ENCODE measurements at places on chromosomes 12 and 14. TPM values are rescaled to one million over a fixed set of nuclear protein-coding genes. Genes with fewer than 3 reads are reported as not detected.

DNA sequence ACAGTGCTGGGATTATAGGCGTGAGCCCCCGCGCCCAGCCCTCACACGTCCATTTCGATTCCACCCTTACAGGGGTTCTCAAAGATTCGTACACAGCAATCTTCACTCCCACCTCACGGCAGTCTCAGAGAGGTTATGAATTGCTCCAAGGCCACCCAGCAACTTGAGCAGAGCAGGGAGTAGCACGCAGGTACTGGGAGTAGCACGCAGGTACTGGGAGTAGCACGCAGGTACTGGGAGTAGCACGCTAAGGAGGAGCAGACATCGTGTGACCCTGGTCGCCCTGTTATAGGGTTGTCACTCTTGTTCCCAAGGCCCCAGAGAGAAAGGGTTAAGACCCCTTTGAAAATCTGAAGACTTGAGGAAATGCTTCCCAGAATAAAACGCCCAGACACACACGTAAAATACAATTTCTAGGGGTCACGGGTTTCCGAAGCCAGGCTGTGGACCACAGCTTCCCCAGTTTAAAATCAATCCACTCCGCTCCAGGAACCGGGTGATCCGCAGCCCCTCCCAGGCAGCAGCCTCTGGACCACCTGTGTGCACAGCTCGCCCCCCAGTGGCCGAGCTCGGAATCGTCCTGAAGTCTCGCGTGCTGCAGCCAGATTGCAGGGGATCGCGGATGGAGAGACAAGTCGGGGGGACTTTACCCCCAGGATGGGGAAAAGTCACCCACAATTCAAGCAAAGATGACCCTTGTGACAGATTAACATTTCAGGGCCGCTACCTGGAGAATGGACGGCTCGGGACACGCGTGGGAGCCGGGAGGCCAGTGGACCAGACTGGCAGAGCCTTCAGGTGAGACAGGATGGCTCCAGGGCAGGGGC lies 92.0 kb downstream of the SCARB1 start:
- peak; percentile 63 for DNase-seq

- DNase-seq: peak; percentile 10
Measured at GRCh38 chr14:99436247-99437180, 44.1 kb downstream of the SETD3 start.

- DNase-seq: peak; percentile 9
Measured at GRCh38 chr14:69012256-69012953, 33.3 kb upstream of the ACTN1 start.

SERPINA10 gene
- total RNA-seq: not detected

DNA sequence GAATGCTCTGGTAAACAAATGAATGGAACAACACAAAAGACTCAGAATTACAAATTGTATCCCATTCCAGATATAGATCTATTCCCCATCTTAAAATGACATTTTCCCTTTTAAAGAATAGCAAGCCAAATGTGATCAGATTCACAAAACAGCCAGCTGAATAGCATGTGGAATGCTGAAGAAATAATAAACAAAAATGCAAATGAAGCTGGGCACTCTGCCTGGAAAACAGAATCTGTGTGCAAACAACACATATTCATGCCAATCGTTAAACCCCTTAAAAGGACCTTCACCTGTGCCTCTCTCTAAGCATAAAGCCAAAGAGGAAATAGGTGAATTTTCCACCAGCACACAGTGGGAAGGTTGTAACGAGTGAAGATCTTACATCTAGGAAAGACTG lies 67.9 kb upstream of the PDZRN4 start:
- DNase-seq: no peak

GRCh38 chr12:120132863-120133385 lies 16.4 kb upstream of the RAB35 start:
- no peak for DNase-seq

HOXC4 gene
- 4.3 TPM for total RNA-seq

DNA sequence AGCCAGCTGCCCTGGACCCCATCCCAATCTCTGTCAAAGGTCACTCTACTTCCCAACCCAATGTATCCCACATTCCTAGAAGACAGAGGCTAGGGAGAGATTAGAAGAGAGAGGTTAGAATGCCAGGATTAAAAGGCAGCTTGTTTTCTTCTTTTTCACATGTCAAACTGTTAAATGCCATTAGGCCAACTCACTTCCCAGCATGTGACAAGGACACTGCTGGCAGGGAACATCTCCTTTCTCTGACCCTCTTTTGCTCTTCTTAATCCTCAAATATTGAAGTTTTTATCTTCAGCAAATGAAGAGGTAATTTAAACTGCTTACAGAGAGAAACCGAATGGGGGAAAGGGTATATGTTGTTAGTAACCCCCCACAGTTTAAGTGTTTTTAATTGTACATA lies 89.1 kb downstream of the BBS10 start:
- DNase-seq: peak; percentile 40

DNA sequence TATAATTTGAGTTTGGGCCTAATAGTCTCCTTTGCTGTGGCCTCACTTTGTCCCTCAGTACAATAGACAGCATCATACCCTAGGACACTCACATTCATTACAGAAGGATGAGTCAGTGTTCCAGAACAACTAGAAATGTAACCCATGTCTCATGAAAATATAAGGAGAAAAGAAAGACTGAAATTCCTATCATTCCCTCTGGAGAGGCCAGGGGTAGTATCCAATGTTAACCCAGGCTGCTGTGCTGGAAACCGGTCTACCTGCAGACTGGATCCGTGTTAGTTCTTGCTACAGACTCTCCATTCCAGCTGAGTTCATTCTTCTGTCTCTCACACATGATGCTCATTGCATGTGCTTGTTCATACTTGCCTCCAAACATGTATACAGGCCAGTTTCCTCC lies 75.8 kb upstream of the HOXC13 start:
- peak; percentile 72 for DNase-seq

DNA sequence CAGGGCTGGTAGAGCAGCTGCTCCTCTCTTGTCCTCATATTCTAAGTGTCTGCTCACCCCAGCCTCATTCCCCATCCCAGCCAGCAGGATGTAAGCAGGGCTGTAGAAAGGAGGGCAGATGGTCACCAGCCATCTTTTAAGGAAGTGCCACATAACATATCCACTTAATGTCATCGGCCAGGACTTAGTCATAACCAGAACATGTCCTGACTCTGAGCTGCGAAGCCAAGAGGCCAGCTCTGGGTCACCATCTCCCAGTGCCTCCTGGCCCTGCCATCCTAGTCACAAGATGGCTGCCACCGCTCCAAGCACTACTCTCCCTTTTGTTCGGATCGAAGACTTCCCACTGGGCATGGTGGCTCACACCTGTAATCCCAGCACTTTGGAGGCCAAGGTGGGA lies 123.9 kb downstream of the PLXNC1 start:
- DNase-seq: no peak

SLCO1B1 gene
- total RNA-seq: 0.27 TPM

ZNF410 gene
- total RNA-seq: 110 TPM

KCNMB4 gene
- total RNA-seq: 3.0 TPM

GRCh38 chr12:49568442-49569162 lies 660 bp upstream of the MCRS1 start:
- DNase-seq: peak; percentile 24

CCNK gene
- 12.2 TPM for total RNA-seq

DNA sequence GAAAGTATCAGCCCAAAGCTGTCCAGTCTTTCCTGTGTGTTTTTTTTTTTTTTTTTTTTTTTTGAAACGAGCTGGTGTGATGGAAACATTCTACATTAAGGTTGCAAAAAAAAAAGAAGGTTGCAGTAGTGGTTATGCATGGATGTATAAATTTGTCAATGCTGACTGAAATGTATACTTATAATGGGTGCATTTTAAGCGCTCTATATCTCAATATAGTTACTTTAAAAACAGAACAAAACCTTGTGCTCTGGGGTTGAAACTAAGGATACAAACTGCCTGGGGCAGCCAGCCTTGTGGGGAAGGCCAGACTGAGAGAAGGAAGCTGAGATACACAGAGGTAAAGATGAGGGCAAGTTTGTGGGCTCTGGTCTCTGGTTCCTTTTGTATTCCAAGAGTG lies 87.3 kb upstream of the RMST start:
- DNase-seq: no peak

DNA sequence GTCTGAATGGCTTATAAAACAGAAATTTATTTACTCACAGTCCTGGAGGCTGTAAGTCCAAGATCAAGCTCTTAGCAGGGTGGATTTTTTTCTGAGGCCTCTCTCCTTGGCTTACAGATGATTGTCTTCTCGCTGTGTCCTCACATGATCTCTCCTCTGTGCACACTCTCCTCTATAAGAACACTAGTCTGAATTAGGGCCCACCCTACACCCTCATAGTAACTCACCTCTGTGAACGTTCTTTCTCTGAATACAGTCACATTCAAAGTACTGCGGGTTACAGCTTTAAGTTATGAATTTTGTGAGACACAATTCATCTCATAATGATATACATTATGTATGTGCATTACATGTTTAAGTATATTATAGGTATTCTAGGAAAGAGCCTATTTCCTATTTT lies 135.7 kb upstream of the ATXN7L3B start:
- no peak for DNase-seq

DNA sequence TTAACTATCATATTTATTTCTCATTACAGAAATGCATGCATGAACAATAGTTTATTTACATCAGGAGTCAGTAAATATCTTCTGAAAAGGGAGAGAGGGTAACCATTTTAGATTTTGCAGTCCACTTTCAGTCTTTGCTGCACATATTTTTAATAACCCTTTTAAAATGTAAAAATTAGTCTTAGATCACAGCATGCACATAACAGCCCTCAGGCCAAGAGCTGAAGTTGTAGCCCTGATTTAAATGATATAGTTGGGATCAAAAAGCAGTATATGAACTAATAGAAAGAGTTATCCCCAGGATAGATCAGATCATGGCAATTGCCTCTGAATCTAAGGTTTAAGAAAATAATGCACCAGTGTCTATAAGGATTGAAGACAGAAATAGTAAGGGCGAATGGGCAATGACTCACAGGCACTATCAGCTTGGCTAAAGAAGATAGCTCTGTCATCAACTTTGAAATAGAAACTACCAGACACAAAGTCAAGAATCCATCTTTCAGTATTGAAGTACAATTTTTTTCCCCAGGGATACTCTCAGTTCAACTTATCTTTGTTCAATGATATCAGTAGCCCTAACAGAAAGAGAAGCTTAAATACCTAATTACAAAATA lies 13.1 kb upstream of the CLEC7A start:
- peak; percentile 40 for DNase-seq
